ENCODE measurements at places on chromosomes 2 and 18. TPM values are rescaled to one million over a fixed set of nuclear protein-coding genes. Genes with fewer than 3 reads are reported as not detected.

DNA sequence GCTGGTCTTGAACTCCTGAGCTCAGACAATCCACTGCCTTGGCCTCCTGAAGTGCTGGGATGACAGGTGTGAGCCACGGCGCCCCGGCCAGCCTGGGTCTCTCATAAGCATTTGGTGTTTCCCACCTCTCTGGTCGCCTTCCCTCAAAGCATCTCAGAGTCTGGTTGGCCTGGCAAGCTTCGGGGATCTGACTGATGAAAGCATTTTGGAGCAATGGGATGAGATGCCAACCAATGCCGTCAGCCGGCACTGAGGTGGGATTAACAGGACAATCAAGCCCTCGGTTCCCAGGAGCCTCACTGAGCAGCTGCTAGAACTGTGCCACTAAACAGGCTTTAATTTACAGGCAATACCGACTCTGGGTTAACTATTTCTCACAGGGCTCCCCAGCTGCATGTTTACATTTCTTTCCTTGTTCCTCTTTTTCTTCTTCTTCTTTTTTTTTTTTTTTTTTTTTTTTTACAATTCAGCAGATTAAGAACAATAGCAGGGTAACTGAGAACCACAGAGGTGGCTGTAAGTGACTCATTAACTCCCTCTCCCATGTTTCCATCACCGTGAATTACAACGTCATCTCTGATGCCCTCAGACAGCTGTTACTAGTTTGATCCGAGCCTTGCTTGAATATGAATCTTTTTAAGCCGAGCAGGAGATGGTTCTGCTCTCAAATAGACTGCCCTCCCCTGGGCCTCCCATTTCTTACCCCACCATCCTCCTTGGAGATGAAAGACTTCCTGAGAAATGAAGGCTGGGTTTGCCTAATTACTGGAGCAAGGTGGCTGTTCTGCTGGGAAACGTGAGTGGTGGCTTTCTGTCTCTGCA, 37.9 kb downstream of the ODC1 start:
- no peak for DNase-seq

Gene DSG4
- polyA plus RNA-seq = not detected

Gene MARCO
- not detected for polyA plus RNA-seq

Gene DBI
- 219 TPM for polyA plus RNA-seq

Gene KCNE4
- 16.9 TPM for polyA plus RNA-seq

GRCh38 chr2:192500550-192501200, 305.9 kb upstream of the TMEFF2 start:
- peak; percentile 3 for DNase-seq

DNA sequence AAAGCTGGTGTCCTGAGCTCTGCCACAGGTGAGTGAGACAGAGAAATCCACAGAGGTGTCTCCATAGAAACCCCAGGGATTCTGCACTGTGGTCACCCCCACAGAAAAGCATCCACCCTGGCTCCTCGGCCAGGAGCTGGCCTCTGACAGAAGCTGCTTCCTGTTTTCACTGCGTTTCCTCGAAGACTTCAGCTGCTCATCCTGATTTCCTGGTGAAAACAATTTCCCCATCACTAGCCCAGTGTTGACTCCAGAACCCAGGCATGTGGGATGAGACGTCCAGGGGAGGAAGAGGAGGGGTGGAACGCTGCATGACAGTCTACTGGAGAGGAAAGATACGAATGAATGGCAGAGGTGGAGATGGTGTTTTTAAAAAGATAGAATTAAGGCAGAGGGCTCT, 60.3 kb upstream of the GPR45 start:
- no peak for DNase-seq

- no peak for DNase-seq
These were observed 758.1 kb upstream of the ACVR2A start for GRCh38 chr2:147086715-147087114.

DNA sequence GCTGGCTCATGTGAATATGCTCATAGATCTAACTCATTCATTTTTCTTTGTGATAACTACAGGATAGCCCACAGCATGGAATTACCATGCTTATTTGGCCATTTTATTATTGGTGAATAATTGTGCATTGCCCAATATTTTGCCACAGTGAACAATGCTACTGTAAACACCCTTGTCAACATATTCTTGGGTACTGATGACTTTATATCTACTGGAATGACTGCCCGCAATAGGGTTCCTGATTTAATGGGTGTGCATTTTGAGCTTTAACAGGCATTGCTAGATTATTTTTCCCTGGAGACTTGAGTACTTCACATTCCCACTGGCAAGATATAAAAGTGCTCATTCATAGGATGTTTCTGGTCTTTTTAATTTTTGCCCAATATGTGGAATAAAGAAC, 42.7 kb upstream of the EVA1A start:
- DNase-seq = no peak

Gene TRIP12
- polyA plus RNA-seq = 220 TPM

DNA sequence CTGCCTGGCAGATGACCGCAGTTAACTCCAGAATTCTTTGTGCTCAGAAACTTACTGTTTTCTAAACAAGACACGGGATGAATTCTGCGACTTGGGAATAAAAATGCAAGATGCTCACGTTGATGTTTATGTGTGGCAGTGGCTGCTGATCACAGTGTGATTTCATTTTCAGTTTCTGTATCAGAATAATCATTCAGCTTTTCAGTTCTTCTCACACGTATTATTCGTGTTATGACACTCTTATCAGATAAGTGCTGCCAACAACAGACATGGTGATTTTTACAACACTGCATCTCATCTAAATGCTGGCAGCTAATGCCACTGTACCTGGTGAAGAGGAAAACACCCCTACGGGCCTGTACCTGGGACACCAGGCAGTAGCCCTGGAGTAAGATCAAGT, 272.9 kb upstream of the REV1 start:
- no peak for DNase-seq

GRCh38 chr2:86807468-86808275, 17.0 kb upstream of the CD8A start:
- DNase-seq = no peak

- no peak for DNase-seq
These were observed 61.6 kb downstream of the MEP1B start for GRCh38 chr18:32251466-32251865.

Gene ZNF385B
- polyA plus RNA-seq = 16.8 TPM

Gene PLEKHH2
- 66.9 TPM for polyA plus RNA-seq

Gene PRSS56
- polyA plus RNA-seq = not detected

- no peak for DNase-seq
These were observed 344.5 kb upstream of the ATP5MC3 start for GRCh38 chr2:175525975-175526374.

Gene ICOS
- polyA plus RNA-seq = not detected

DNA sequence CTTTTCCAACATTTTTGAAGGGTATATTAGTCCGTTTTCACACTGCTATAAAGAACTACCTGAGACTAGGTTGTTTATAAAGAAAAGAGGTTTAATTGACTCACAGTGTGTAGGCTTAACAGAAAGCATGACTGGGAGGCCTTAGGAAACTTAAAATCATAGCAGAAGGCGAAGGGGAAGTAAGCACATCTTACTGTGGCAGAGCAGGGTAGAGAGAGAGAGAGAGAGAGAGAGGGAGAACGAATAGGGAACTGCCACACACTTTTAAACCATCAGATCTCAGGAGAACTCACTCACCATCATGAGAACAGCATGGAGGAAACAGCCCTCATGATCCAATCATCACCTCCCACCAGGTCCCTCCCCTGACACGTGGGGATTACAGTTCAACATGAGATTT, 420.3 kb downstream of the SOCS6 start:
- DNase-seq = no peak

DNA sequence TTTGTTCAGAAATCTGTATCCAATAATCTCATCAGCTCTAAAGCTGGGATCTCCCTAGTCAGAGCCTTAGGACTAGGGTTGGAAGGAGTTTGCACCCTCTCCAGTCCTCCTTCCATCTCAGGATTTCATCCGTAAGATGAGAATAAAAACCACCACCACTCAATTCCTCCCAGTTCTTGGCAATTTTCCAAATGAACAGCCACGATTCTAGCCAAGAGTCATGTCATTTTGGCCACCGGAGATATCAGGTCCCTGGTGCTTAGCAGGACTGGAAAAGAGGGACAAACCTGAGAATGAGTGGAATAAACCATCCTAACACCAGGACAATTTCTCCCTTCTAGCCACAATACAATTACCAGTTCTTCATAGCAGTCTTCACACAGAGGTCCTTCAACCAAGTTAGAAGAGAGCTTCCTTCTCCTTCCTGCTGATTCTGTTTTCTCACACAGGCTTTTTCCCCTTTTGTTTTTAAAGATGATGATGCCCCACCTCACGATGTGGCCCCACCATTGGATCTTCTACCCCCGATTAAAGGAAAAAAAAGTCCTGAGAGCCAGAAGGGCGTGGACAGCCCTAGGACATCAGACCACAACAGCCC, 36.2 kb downstream of the KIAA2012 start:
- no peak for DNase-seq

Gene TUBB8B
- 0.96 TPM for polyA plus RNA-seq

Gene DSC1
- 2.9 TPM for polyA plus RNA-seq

GRCh38 chr18:76451396-76452331, 43.4 kb downstream of the ZNF516 start:
- DNase-seq = no peak

Gene IL36RN
- polyA plus RNA-seq = 0.07 TPM

- no peak for DNase-seq
These were observed 78.1 kb upstream of the YWHAQ start for GRCh38 chr2:9708683-9709538.

GRCh38 chr2:75647771-75648170, 1.2 kb downstream of the MRPL19 start:
- DNase-seq = no peak

DNA sequence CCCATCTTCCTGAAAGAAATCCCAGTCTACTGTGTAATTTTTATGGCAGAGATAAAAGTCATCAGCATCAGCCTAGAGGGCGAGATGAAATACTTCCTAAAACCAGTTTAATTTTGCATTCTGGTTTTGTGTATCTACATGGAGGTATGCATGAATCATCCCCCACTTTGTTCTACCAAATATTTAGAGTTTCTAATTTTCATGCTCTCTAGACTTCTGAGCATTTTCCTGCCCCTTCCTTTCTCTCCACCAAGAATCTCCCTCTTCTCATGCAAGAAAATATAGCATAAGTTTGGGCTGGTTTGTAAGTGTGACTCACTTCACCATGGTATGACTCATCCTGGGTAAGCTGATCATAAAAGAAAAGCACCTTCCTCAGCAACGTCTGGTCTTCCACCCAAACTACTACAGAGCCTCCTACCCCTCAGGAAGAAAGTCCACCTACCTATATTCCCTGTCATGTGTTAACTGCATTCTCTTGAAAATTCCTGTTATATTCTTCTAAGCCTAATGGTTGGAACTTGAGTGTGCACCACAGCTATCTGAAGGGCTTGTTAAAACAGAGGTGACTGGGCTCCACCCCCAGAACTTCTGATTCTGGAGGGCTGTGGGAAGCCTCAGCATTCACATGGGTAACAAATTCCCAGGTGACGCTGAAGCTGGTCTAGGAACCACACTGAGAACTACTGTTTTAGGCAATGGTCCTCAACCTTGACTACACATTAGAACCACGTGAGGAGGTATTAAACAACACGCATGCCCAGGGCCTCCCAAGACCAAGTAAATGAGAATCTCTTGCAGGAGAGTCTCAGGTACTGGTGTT, 37.4 kb upstream of the RAPGEF4 start:
- no peak for DNase-seq

DNA sequence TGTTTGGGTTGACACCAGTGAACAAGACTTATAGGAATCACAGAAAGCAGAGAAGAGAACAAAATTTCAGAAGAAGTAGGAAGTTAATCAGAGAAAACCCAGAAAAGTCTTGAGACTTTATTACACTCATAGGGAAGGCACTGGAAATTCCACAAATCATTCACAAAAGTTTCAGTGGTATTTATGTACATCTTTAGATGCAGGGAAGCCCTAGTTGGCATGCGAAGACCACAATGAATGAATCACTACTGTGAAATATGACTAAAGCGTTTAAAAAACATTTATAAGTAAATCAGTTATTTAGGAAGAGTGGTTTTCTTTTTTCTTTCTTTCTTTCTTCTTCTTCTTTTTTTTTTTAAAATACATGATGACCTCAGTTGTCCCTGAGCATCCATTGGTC, 105.1 kb downstream of the NUP35 start:
- DNase-seq = no peak

DNA sequence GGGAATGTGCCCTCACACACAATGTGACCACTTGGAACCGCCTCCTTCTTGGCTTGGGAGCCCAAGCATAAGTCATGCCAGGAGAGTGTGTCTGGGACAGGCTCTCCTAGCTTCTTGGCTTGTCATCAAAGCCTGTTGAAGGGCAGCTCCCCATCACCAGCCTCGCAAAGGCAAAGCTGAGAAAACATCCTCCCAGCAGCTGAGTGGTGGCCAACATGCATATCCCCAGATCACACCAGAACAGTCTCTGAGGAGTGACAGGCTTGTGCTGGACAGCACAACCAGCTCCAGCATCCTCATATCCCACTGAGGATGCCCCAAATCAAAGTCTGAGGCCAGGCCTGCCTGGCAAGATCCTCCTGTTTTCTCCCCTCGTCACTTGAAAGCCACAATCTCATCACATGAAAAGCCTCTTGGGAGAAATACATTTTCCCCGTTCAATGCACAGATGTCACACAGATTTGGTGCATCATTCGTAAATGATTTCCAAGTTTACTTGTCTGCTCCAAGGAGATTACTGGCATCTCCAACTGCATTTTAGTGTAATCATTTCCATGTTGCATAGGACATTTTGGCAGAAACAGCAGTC, 269.3 kb downstream of the TTC32 start:
- DNase-seq = no peak

- DNase-seq = no peak
These were observed 843 bp downstream of the CYS1 start for GRCh38 chr2:10079266-10079869.

- DNase-seq = no peak
These were observed 220.3 kb downstream of the ATAD2B start for GRCh38 chr2:23706613-23707078.

- DNase-seq = no peak
These were observed 93.3 kb upstream of the EML6 start for GRCh38 chr2:54629914-54630857.

- no peak for DNase-seq
These were observed 18.3 kb downstream of the ERBB4 start for GRCh38 chr2:212520340-212520739.

Gene MAL
- 263 TPM for polyA plus RNA-seq

Gene UPP2
- polyA plus RNA-seq = 11.2 TPM

GRCh38 chr18:48136051-48136826, 205.8 kb upstream of the SMAD2 start:
- DNase-seq = no peak

Gene ONECUT2
- 0.12 TPM for polyA plus RNA-seq

GRCh38 chr18:35376393-35376741, 770 bp downstream of the ZNF396 start:
- peak; percentile 8 for DNase-seq

All from left kidney (tissue), 8 donors.